Activated CD8-positive, alpha-beta memory T cell treated with anti-CD3 and anti-CD28 coated beads for 24 hours (primary cell): ENCODE measurements at places on chromosomes 11 and 22.

- no peak for DNase-seq
Measured at GRCh38 chr11:6911948-6912347, 8.9 kb upstream of the OR2D3 start.

GRCh38 chr11:36249246-36249645 lies 40.0 kb downstream of the COMMD9 start:
- DNase-seq: no peak

GRCh38 chr22:37529652-37530345 lies 10.6 kb upstream of the CARD10 start:
- DNase-seq: no peak

DNA sequence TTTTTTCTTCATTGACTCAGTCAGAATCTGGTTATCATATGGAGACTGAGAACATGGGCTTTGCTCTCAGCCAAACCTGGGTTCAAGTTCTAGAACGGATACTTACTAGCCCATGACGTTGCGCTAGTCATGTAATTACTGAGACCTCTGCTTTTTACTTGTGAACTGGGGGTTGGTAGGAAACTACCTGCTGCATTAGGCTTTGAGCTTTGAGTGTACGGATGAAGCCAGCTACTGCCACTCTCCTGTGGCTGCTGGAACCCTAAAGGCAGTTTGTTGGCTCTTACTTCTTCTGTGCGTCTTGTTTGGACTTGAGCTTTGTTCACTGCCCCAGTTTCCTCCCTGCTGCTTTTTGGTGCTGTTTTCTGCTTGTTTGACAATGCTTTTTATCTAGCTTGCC lies 18.1 kb downstream of the PPP6R2 start:
- no peak for DNase-seq

GRCh38 chr11:83938148-83938547 lies 652.0 kb upstream of the CCDC90B start:
- DNase-seq: no peak

DNA sequence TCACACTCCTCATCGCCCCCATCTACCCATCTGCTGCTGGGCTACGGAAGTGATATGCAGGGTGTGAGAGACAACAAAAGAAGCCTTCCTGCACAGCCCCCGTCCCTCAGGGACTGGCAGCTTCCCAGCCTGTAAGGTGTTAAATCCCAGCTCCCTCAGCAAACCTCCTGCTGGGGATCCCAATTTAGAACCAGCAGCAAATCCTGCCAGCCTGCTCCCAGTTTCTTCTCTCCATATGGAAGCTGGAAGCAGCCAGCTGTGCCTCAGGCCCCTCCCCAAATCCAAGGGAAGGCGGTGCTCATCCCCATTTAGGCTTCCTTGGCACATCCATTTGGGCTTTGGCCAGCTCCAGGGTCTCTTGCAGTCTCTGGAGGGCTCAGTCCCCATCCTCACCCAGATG lies 47.5 kb downstream of the PAMR1 start:
- no peak for DNase-seq

DNA sequence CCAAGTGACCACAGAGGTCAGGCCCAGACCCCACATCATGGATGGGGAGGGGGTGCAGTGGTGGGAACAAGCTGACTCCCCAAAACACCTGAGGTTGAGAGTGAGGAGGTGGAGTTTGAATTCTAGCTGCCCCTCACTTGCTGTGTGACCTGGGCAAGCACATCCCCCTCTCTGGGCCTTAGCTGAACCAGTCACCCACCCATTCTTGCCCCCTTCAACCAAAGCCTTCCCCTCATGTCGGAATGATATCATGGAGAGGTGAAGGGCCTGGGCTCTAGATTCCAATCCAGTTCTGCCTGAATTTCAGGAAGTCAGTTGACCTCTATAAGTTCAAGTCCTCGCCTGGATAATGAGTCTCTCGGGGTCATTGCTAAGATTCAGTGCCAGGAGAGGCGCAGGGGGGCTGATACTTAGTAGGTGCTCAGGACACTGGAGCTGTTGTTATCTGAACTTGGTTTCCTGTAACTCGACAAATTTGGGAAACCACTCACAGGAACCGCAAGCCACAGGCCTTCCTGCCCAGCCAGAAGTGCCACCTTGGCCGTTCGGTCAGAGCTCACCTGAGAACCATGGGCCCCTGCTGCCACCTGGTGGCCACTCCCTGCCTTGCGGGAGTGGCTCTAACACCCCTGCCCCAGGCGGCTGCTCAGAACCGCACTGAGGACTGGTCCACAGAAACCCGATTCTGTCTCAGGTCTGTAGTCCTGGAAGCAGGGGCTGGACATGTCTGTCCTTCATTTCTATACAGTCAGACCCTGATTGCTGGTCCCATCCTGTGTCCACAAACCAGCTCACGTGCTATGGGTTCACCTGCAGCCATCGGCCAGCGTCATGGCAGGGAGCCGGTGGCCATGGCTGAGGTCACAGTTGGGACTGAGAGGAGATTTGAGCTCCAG lies 6.9 kb downstream of the CDC42EP1 start:
- DNase-seq: peak; percentile 97

DNA sequence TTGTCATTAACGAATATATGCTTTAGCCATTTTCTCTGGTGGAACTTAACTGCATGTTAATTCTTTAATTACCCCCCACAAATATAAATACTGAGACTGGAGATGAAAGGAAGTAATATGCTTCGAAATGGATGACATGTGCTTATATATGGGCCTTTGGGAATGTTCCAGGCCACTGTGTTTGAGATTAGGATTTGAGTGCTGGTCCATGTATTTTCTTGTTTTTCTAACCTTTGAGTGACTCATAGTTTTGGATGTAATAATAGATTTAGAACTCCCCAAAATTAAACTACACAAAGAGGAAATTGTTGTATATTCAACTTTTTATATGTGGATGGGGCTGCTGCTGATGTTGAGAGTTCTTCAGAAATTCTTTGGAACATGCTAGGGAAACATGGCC lies 54.2 kb downstream of the EXT2 start:
- DNase-seq: no peak
